ENCODE measurements at places on chromosomes 5 and 9. TPM values are rescaled to one million over a fixed set of nuclear protein-coding genes. Genes with fewer than 3 reads are reported as not detected.

PDE6A gene
- total RNA-seq = 0.11 TPM

EPB41L4B gene
- 0.22 TPM for total RNA-seq

GABRA6 gene
- not detected for total RNA-seq

PCDHA4 gene
- total RNA-seq = under 0.01 TPM

EGFLAM gene
- total RNA-seq = under 0.01 TPM

NUDT12 gene
- 5.9 TPM for total RNA-seq

MCCC2 gene
- 32.0 TPM for total RNA-seq

SIL1 gene
- total RNA-seq = 50.4 TPM

TAL2 gene
- total RNA-seq = not detected

ABLIM3 gene
- 24.2 TPM for total RNA-seq

GOLPH3 gene
- total RNA-seq = 63.4 TPM

FSTL4 gene
- 0.17 TPM for total RNA-seq

WNT8A gene
- total RNA-seq = not detected

AJM1 gene
- total RNA-seq = 0.65 TPM

TXNDC8 gene
- not detected for total RNA-seq

PCDHB2 gene
- 0.22 TPM for total RNA-seq

ENTPD2 gene
- total RNA-seq = not detected

SLC12A2 gene
- total RNA-seq = 36.5 TPM

MARCOL gene
- total RNA-seq = not detected

IFNA8 gene
- total RNA-seq = not detected

CEMIP2 gene
- 422 TPM for total RNA-seq

SYK gene
- total RNA-seq = not detected

EHMT1 gene
- 43.2 TPM for total RNA-seq

PRLR gene
- not detected for total RNA-seq

WDR36 gene
- total RNA-seq = 49.2 TPM

F2RL1 gene
- total RNA-seq = 14.8 TPM

LAMC3 gene
- total RNA-seq = 1.5 TPM

HAVCR2 gene
- total RNA-seq = 1.5 TPM

BARHL1 gene
- not detected for total RNA-seq

PLCXD3 gene
- not detected for total RNA-seq

TRIP13 gene
- total RNA-seq = 4.3 TPM

PRUNE2 gene
- 19.4 TPM for total RNA-seq

CMYA5 gene
- total RNA-seq = 0.09 TPM

HACD4 gene
- total RNA-seq = under 0.01 TPM

GADD45G gene
- 0.09 TPM for total RNA-seq

STC2 gene
- 24.4 TPM for total RNA-seq

SOHLH1 gene
- not detected for total RNA-seq

IQGAP2 gene
- total RNA-seq = 1.6 TPM

TMEM174 gene
- not detected for total RNA-seq

ACOT12 gene
- total RNA-seq = not detected

FANCC gene
- 7.5 TPM for total RNA-seq

GABRA1 gene
- total RNA-seq = not detected

ST6GALNAC4 gene
- 29.6 TPM for total RNA-seq

IFNA21 gene
- total RNA-seq = not detected

SLC4A9 gene
- total RNA-seq = not detected
